ENCODE measurements at places on chromosomes 11 and 22.

DNA sequence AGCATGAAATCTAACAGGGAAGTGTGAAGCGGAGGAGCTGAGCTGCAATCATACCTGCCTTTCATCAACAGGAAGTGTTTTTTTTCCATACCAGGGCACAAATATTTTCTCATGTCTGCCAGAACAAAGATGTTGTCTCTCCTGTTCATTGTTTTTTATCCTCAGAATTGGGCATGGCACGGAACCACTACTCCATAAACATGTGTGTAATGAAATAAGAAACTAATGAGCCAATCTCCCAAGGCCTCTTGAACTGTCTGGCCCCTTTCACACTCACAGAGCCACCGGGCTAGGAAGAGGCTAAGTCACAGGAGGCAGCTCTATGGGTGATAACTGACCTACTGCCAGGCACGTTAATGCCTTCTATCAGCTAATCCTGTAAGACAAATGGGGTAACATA is 124.4 kb downstream of the ETS1 start:
- no peak for DNase-seq

DNA sequence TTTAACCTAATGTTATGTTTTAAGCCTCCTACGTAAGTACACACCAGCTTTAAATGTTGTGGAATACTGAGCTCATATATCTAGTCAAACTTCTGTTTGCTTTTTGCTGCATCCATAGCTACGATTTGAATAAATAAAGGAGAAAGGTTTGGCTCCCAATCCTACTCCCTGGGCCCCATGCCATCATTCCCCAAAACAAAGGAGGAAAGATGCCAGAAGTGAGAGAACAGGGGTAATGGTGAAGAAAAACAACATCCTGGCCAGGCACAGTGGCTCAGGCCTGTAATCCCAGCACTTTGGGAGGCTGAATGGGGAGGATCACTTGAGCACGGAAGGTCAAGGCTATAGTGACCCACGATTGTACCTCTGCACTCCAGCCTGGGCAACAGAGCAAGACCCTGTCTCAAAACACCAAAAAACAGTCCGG is 26.5 kb downstream of the SCGB1A1 start:
- no peak for DNase-seq

- no peak for DNase-seq
Observed at GRCh38 chr11:1225386-1226225, 2.7 kb downstream of the MUC5B start.

DNA sequence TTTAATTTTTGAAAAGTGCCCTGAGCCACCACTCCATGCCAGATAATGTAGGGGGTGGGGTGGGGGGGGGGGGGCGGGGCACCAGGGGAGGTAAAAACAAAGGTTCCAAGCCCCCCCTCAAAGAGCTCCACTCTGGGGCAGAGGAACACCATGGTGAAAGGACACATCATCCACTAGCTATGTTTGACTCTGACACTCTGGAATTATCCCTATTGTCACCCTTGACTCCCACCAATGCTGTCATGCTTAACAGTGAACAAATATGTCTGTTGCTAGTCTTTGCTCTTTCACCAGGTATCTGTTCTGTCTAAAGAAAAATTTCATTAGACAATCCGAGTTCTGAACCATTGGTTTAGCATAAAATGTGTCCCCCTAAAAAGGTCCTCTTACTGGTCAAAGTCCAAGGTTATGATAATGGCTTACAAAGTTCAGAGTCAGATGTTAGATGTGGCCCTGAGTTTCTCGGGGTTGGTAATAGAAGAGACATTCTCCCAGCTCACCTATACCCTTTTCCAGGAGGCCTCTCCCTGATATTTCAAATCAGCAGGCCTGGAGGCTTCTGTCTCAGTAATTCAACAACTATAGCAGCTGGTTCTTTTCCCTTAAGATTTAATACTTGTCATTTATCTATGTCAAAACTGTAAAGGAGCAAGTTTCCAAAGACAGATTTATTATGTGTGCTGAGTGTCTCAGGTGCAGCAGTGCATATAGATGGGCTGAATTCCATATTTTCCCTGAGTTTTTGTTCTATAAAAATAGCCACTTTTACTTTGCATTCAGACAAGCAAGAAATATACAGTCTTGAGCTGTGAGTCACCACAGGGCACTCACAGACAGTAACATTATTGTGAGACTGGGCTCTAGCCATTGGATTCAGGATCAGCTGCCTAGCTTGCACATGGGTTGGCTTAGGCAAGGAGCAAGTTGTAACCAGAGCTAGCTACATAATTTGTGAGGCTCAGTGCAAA is 174.1 kb downstream of the CSNK2A3 start:
- DNase-seq = no peak

DNA sequence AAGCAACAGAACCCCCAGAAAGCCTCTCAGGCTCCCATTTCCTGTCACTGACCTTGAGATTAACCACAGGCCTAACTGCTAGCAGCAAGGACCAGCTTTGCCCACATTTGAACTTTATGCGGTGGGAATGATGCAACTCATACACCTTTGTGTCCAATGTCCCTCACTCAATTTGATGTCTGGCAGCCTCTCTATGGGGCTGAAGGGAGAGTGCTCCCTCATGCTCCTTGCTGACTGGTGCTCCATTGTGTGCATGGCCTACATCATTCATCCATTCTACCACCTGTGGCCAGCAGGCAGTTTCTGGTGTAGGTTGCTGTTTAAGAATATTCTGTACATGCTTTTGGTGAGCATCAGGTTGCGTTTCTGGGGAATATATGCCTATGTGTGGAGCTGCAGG is 31.9 kb downstream of the KCNQ1OT1 start:
- no peak for DNase-seq

GRCh38 chr11:107988397-107989158 is 20.1 kb upstream of the CUL5 start:
- DNase-seq = no peak

DNA sequence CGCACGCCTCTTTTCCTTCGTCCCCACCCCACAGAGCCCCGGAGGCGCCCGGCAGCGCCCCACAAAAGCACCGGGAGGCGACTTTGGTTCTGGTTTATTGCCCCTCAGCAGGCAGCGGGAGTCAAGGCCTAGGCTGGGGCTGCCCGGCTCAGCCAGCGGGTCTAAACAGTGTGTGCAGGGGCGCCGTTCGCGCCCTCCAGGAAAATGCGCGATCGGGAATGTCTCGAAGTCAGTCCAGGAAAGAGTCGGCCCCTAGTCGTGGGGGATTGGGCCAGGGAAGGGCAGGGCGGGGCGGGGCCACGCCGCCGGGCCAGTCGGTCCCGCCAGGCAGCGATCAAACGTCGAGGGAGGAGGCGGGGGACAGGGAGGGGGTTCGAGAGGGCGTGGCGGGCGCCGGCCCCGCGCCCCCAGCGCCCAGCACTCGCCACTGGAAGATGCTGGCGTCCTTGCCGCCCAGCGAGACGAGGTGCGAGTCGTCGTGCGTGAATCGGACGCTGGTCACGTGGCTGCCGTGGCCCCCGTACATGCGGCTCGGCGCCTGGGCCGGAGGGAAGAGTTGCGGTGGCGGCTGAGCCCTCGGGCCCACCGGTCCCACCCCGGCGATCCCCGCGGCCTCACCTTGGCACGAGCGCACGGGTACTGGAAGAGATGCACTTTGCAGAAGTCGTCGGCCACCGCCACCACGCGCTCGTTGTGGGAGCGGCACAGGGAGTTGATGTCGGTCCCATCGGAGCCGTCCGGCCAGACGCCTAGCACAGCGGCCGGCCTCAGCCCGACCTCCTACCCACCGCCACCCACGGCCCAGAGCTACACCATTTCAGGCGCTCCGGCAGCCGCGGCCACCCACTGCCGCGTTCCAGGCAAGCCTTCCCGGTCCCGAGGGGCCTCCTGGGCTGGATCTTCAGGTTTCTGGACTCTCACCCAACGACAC is 741 bp upstream of the MTA2 start:
- no peak for DNase-seq

DNA sequence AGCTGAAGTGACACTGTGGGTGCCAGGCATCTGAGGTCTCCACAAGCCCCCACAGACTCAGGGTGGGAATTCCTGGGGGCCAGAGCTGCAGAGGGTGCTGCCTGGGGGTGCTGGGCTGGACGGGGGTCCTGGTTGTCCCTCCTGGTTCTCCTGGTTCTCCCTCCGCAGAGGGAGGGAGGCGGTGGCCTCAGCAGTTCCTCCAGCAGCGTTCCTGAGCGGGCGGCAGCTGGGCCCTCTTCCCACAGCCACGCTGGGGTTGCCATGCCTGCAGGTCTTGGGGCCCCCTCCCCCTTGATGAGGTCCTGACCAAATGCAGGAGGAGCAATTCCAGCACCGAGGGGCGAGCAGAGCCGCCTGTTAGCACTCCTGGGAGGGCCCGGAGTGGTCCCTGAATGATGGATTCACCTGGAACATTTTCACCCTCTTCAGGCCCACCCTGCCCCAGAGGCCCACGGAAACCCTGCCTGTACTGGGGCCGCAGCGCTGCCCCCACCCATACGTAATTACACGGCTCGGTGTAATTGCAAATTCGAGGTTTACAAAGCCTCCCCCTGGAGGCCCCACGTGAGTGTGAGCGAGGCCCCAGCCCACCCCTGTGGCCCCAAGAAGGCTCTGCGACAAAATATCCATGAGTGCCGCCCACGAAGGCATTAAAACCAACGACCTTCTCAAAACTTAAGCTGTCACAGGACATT is 635 bp downstream of the C11orf21 start:
- no peak for DNase-seq

DNA sequence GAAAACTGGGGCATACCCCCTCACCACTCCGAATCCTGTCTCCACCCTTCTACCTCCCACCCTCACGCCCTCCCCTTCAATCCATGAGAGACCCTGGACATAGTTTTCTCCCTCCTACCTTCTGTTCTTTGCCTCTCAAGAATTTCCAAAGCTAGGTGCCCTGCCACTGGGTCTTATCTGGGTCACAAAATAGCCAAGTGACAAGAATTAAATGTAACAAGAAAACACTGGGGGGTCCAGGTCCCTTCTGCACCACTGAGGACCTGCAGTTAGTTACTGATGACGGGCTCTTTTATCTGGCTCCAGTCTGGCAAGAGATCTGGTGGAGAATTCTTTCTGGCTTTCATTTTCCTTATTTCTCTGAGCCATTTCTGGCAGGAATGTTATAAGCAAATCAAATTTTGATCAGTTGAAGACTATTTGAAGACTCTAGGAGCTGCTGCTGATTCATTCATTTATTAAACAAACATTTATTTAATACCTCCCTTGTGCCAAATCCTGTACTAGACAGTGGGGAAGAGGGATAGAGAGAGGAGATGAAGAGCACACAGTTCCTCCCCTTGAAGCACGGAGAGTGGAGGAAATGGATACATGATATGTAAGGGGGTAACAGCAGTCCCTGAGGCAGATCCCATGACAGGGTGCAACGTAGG is 135.2 kb downstream of the RRAS2 start:
- no peak for DNase-seq

DNA sequence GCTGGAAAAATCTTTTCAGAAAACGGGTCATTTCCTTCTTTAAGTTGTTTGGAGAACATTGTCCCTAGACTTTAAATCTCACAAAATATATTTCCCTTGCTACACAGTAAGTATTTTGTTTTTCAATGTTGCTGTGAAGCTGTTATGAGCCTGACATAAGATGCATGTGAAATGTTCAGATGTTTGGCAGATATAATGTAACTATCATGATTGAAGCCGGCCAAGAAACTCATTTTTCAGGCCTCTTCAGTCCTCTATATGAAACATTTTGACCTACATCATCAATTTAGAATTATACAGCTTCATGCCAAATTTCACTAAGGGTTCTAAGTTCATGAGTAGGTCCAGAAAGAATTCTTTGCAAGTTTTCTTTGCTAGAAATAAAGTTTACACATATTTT is 133.8 kb downstream of the JRKL start:
- DNase-seq = no peak

DNA sequence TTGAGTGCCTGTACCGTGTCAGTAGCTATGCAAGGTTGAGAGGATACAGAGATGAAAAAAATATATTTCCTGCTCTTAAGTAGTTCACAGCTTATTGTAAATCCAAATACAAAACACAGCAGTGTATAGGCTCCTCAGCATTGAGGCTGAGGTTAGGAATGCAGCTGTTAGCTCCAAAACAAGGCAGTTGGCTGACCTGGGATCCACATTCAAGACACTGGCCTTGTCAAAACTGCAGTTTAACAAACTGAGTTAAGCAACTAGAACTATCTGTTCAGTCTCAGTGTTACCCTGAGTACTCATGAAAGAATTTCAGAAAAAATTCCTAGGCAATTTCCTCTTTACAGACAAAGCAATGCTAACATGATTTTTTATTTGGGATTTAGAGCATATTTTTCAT is 42.8 kb downstream of the REXO2 start:
- no peak for DNase-seq

GRCh38 chr22:19972251-19972650 is 30.6 kb upstream of the TXNRD2 start:
- no peak for DNase-seq

DNA sequence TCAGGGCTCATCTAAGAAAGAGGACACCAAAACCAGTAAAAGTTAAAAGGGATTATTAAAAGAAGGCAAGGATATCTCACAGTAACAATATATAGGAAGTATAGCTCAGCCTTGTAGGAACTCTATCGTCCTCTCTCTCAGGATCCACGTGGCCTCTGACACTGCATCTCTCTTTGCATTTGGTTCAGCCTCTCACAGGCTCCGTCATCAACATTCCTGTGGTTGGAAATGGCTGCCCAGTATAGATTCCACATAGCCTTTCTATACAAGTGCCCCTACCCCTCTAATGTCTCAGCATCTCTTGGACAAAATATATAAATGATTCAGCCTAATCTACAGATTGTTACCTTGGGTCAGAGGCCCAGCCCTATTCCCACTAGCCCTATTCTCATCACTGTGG is 101.3 kb upstream of the DBX1 start:
- no peak for DNase-seq

- DNase-seq = no peak
Observed at GRCh38 chr22:50444663-50445062, 30.2 kb downstream of the SBF1 start.

DNA sequence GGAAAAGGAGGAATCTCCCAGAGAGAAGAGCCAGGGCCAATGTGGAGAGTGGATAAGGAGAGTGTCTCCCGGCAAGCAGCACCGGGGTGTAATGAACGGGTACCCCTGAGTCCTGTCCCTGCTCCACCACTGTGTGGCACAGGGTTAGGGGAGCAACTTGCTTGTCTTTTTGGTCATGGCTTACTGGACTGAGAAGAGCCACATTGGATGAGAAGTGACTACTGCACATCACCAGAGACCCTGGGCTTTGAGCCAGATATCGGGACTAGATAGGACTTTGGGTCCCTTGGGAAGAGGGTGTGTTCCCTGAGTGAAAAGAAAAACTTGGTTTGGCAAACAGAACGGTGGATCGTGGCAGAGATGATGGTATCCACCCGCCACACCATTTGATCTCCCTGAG is 24.6 kb downstream of the SDHAF2 start:
- DNase-seq = no peak

- DNase-seq = no peak
Observed at GRCh38 chr11:126339863-126340434, 15.5 kb upstream of the ST3GAL4 start.

GRCh38 chr11:83728281-83728680 is 442.1 kb upstream of the CCDC90B start:
- no peak for DNase-seq

- no peak for DNase-seq
Observed at GRCh38 chr11:17505146-17505545, 28.5 kb upstream of the ABCC8 start.

Measured in NAMALWA (cell line).